ENCODE measurements at places on chromosomes 6 and 20. TPM values are rescaled to one million over a fixed set of nuclear protein-coding genes. Genes with fewer than 3 reads are reported as not detected.
A peak's percentile ranks its signal among the peaks of the same experiment; 100 is the strongest.

- no peaks in the 10 kb centered on the region for H3K27me3 ChIP-seq
- H3K27ac ChIP-seq = no peak overlapping the region
- no peak for DNase-seq
- H3K4me3 ChIP-seq = no peak overlapping the region
- H3K36me3 ChIP-seq = no peaks in the 10 kb centered on the region
These were observed 69.5 kb upstream of the LGSN start for GRCh38 chr6:63389191-63389844.

DNA sequence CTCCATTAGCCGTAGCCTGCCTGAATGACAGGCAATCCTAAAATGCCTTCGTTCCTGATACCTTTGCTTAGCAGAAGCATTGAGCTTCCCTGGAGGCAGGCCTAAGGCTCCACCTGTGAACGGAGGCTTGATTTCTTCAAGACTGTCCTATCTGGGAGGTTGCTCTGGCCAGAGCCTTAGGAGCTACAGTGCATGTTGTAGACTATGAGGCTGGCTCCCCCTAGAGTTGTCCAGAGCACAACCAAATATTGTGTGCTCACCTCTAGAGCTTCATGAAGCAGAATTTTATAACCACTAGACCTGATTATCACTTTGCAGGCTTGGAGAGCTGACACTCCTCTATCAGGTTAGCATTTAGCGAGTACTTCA, 217.8 kb downstream of the MAFB start:
- no peak overlapping the region for H3K4me3 ChIP-seq
- H3K27me3 ChIP-seq = no peaks in the 10 kb centered on the region
- no peak overlapping the region for H3K27ac ChIP-seq

- no peaks in the 10 kb centered on the region for H3K36me3 ChIP-seq
- H3K4me3 ChIP-seq = peak overlapping the region; percentile 45
- peak overlapping the region; percentile 100 for H3K27ac ChIP-seq
- peak; percentile 89 for DNase-seq
- peaks cover 23% of the 10 kb centered on the region for H3K4me1 ChIP-seq
These were observed 1.1 kb upstream of the SYTL3 start for GRCh38 chr6:158648682-158649131.

DNA sequence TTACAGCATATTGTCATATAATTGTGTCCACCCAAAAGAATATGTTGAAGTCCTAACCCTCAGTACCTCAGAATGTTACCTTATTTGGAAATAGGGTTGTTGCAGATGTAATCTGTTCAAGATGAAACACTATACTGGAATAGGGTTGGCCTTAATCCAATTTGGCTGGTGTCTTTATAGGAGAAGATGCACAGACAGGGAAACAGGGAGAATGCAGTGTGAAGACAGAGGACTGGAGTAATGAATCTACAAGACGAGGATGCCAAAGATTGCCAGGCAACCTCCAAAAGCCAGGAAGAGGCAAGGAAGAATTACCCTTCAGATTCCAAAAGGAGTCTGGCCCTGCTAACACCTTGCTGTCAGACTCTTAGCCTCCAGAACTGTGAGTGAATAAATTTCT, 482.9 kb downstream of the PTPRT start:
- no peaks in the 10 kb centered on the region for H3K4me1 ChIP-seq
- H3K4me3 ChIP-seq = no peak overlapping the region
- DNase-seq = no peak
- H3K36me3 ChIP-seq = no peaks in the 10 kb centered on the region
- no peak overlapping the region for H3K27ac ChIP-seq

DNA sequence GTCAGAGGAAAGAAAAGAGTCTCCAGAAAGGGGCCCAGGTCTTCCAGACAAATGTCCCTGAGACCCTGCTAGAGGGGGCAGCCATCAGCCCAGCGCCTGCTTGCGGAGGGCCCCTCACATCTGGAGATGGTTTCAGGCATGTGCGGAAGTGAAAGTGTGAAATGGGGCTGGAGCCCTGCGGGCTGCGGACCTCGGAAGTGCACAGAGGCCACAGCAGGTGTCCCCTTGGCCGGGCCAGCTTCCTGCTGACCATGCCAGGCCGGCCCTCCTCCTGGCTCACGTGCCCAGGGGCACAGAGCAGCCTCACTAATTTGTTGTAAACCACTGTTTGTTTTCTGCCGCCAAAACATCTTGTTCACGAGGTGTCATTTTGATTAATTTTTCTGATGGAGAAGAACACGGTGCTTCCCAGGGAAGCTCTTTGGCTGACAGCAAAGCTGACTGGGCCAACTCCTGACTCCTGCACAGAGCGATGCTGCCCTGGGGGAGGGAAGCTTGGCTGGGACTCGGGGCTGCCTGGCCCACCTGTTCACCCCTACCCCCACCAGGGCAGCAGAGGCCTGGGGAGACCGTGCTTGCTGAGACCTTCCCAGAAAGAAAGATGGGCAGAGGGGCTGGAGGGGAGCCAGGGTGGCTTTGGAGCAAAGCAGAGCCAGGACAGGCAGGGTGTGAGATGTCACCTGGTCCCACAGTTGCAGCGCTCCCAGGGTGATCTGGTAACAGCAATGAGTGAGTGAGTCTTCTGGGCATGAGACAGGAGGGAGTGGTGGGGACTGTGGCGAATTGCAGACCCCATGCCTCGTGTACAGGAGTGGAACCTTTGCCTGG, 54.2 kb downstream of the BCAS4 start:
- peak overlapping the region; percentile 30 for H3K4me3 ChIP-seq
- no peaks in the 10 kb centered on the region for H3K36me3 ChIP-seq
- H3K27ac ChIP-seq = no peak overlapping the region
- peaks cover 10% of the 10 kb centered on the region for H3K4me1 ChIP-seq
- no peaks in the 10 kb centered on the region for H3K27me3 ChIP-seq

DNA sequence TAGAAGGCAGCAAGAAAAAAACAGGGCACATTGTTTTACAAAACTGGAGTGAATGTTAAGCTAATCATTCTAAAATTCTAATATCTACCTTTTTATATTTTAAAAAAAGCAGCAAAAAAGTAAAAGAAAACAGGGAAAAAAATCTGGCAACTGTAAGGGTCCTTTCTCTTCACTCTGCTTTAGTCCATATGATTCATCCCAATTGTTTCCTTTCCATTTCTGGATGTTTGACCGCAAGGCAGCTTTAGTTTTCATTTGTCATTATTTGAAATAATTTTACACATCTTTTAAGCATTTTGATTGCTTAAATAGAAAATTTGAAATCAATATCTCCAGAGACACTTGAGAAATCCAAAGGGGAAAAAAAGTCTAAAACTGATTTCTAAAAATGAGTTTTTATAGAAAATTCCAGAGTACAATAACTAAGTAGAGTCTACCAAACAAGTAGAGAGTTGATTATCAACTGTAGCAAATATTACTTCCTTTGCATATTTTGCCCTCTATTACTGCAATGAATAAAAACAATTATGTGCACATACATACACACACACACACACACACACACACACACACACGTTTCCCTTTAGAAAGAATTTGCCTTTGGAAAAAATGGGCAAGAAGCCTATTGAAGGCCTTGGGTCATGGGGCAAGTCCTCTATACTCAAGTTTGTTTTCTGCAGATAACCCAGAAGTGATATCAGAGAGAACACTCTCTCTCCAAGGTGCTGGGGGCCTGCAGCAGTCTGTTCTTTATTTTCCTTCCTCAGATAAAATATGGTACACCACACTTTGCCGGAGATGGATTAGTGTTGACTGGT, 259.7 kb downstream of the HACE1 start:
- H3K27ac ChIP-seq = no peak overlapping the region
- no peak for DNase-seq
- H3K4me3 ChIP-seq = no peak overlapping the region
- H3K36me3 ChIP-seq = no peaks in the 10 kb centered on the region
- H3K27me3 ChIP-seq = no peaks in the 10 kb centered on the region

- no peak overlapping the region for H3K4me3 ChIP-seq
- DNase-seq = no peak
- H3K4me1 ChIP-seq = no peaks in the 10 kb centered on the region
- H3K36me3 ChIP-seq = peaks cover 3% of the 10 kb centered on the region
These were observed 34.0 kb upstream of the VSTM2L start for GRCh38 chr20:37868851-37869333.

- H3K4me1 ChIP-seq = peaks cover 19% of the 10 kb centered on the region
- no peak overlapping the region for H3K27ac ChIP-seq
- no peak overlapping the region for H3K4me3 ChIP-seq
- peaks cover 27% of the 10 kb centered on the region for H3K36me3 ChIP-seq
These were observed 2.0 kb downstream of the EDEM2 start for GRCh38 chr20:35145141-35145564.

- H3K27ac ChIP-seq = no peak overlapping the region
- peak; percentile 54 for DNase-seq
- H3K4me1 ChIP-seq = peaks cover 13% of the 10 kb centered on the region
- no peaks in the 10 kb centered on the region for H3K27me3 ChIP-seq
- no peak overlapping the region for H3K4me3 ChIP-seq
These were observed 314.6 kb downstream of the ZFAND3 start for GRCh38 chr6:38133932-38134703.

- no peak within 1 kb of the TSS for H3K27ac ChIP-seq
- H3K27me3 ChIP-seq = peaks cover 18% of the 10 kb centered on the region
- no peak for DNase-seq
- no peaks in the 10 kb centered on the region for H3K36me3 ChIP-seq
- peaks cover 15% of the 10 kb centered on the region for H3K4me1 ChIP-seq
- H3K4me3 ChIP-seq = peak within 1 kb of the TSS; percentile 67
These were observed at the start of gene CDH4 for GRCh38 chr20:61251529-61252393. CDH4 (plus strand) TSS chr20:61252261.

DNA sequence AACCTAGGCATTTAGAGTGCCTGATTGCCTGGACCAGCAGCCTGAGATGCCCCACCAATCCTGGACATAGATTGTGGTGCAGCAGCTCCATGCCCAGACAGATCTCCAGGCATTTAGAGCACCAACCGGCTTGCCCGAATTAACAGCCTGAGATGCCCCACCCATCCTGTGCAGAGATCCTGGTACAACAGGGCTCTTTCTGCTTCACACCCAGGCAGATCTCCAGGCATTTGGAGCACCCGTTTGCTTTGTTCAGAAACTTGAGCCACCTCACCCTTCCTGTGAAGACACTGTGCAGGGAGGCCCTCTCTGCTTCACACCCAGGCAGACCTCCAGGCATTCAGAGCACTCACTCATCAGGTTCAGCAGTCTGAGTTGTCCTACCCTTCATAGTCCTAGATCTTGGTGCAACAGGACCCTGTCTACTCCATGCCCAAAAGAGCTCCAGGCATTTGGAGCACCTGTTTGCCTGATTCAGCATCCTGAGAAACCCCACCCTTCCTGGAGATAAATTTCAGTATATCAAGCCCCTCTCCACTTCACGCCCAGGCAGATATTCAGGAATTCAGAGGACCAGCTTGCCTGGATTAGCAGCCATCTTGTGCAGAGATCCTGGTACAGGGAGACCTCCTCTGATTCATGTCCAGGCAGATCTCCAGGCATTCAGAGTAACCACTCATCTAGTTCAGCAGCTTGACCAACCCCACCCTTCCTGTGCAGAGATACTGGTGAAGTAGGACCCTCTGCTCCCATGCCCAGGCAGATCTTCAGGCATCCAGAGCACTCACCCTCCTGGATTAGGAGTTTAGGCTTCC, 189.2 kb upstream of the FERMT1 start:
- H3K4me3 ChIP-seq = no peak overlapping the region
- no peak overlapping the region for H3K27ac ChIP-seq
- no peaks in the 10 kb centered on the region for H3K36me3 ChIP-seq
- no peak for DNase-seq
- H3K27me3 ChIP-seq = no peaks in the 10 kb centered on the region

DNA sequence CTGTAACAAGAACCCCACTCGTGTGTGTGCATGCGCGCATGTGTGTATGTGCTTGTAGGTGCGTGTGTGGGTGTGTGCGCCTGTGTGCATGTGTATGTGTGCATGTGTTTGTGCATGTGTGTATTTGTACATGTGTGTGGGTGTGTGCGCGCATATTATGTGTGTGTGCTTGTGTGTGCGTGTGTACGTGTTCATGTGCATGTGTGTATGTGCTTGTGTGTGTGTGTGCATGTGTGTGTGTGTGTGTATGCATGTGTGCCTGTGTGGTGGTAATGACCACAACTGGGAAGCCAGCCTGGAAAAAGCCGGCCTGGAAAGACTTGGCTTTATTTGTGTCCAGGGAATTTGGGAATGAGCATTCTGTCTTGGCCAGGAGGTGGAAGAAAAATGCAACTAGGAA, 157.5 kb downstream of the PAX1 start:
- H3K4me1 ChIP-seq = no peaks in the 10 kb centered on the region
- no peaks in the 10 kb centered on the region for H3K27me3 ChIP-seq
- no peak for DNase-seq
- no peak overlapping the region for H3K4me3 ChIP-seq
- no peaks in the 10 kb centered on the region for H3K36me3 ChIP-seq

- H3K27ac ChIP-seq = no peak overlapping the region
- no peaks in the 10 kb centered on the region for H3K36me3 ChIP-seq
- peak; percentile 58 for DNase-seq
- H3K4me3 ChIP-seq = no peak overlapping the region
- H3K27me3 ChIP-seq = no peaks in the 10 kb centered on the region
These were observed 12.3 kb upstream of the FAM110A start for GRCh38 chr20:821046-821730.

DNA sequence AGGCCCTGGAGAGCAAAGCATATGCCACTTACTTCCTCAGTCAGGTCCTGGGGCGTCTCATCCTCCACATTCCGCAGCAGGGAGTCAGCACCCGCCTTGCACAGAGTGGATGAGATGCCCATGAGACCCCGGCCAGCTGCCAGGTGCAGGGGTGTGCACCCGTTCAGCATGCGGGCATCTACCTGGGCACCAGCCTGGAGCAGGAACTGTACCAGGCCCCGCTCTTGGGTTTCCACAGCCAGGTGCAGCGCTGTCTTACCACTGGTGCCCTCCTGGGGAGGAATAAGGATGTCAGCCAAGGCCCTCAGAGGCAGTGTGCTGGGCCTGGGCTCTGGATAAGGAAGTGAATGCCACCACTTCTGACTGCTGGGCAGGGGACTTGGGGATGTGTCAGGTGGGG, 2.7 kb upstream of the SLC35B2 start:
- H3K4me1 ChIP-seq = peaks cover 31% of the 10 kb centered on the region
- no peak overlapping the region for H3K4me3 ChIP-seq
- H3K36me3 ChIP-seq = peaks cover 18% of the 10 kb centered on the region
- no peak overlapping the region for H3K27ac ChIP-seq

DNA sequence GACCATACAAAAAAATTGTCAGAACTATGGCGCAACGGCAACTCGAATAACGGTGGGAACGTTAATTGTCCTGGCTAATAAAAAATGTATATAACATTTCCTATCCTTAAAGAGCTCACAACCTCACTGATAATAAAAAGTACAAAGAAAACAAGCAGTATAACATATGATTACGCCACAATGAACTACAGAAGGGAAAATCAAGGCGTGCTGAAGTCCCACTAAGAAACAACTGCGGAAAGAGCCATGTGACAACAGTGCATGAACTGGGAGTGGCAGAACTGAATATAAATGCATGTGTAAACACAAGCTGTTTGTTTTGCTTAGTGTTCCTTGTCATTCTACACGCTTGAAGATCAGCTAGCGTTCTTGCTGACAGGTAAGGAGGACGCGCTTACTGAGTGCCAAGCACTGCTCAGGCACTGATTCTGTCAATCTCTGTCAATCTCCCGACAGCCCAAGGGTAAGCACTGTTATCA, 466 bp upstream of the PSMB1 start:
- peak overlapping the region; percentile 97 for H3K27ac ChIP-seq
- H3K4me1 ChIP-seq = peaks cover 26% of the 10 kb centered on the region
- H3K36me3 ChIP-seq = peaks cover 22% of the 10 kb centered on the region
- peak overlapping the region; percentile 83 for H3K4me3 ChIP-seq
- no peak for DNase-seq
- no peaks in the 10 kb centered on the region for H3K27me3 ChIP-seq

- H3K27me3 ChIP-seq = no peaks in the 10 kb centered on the region
- H3K36me3 ChIP-seq = no peaks in the 10 kb centered on the region
- H3K4me3 ChIP-seq = peak overlapping the region; percentile 58
- H3K4me1 ChIP-seq = peaks cover 30% of the 10 kb centered on the region
- no peak for DNase-seq
- peak overlapping the region; percentile 77 for H3K27ac ChIP-seq
These were observed 164.7 kb upstream of the CCN2 start for GRCh38 chr6:132115714-132116366.

Gene IMPG1
- not detected for total RNA-seq

Gene WFDC10B
- not detected for total RNA-seq

Gene TSBP1
- total RNA-seq = not detected

Gene PPP1R16B
- total RNA-seq = not detected

Gene MUCL3
- total RNA-seq = not detected

All from osteoblast (primary cell).